Non-pigmented ciliary epithelial cell (primary cell): ENCODE measurements at places on chromosomes 1 and 21.

DNA sequence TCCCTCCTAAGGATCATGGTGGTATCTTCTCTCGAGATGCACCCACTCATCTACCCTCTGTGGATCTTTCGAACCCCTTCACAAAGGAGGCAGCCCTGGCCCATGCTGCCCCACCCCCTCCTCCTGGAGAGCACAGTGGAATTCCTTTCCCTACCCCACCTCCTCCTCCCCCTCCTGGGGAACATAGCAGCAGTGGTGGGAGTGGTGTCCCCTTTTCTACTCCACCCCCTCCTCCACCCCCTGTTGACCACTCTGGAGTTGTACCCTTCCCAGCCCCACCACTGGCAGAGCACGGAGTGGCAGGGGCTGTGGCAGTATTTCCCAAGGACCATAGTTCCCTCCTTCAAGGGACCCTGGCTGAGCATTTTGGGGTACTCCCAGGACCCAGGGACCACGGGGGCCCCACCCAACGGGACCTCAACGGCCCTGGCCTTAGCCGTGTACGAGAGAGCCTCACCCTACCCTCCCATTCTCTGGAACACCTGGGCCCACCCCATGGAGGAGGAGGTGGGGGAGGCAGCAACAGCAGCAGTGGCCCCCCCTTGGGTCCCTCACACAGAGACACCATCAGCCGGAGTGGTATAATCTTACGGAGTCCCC is 14.5 kb upstream of the TARS2 start:
- DNase-seq, result no peak

- DNase-seq, result no peak
Measured at GRCh38 chr1:47460456-47460855, 22.6 kb downstream of the FOXD2 start.

DNA sequence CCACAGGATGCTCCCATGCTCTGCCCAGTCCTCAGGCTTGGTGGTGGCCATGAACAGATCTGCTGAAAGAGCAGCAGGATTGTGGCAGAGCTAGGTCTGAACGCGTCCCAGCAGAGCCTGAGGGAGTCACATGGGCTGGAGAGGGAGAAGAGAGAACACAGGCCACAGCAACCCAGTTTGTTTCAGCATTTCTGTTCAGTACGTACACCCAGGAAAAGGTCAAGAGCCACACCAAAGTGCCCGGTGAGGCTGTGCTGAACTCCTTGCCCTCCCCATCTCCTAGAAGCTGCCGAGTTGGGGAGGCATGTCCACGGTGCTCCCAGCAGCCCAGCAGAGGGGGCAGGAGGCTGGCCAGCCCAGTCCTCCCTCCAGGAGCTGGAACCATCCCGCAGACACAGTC is 5.5 kb downstream of the PKP1 start:
- DNase-seq, result no peak

DNA sequence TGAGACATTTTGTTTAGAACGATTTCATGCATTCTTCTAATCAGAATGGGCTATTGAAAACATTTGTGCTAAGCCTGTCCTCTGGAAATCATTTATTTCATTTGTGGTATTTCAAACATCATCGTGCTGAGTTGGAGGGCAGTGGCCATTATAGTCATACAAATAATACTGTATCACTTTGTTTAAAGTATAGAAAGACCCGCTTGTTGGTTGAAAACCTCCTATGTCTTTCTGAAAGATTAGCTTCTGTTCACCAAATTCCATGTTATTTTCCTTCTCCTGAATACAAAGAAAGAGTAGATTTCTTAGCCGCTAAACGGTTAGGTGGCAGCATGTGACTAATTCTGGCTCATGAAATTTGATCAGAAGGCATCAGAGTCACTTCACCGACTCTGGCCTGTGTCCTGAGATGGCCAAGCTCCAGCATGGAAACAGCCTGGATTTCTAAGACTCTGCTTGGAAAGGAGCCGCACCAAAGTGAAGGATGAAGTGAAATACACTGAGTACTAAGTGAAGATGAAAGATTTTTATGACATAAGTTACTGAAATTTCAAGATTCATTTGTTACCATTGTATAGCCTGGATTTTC is 355.1 kb downstream of the USP25 start:
- DNase-seq, result no peak

- DNase-seq, result no peak
Measured at GRCh38 chr1:40107290-40107959, 10.4 kb upstream of the PPT1 start.
